ENCODE measurements at places on chromosomes 11 and 22. TPM values are rescaled to one million over a fixed set of nuclear protein-coding genes. Genes with fewer than 3 reads are reported as not detected.

The OMP gene
- 1.1 TPM for total RNA-seq

The MMP8 gene
- total RNA-seq = under 0.01 TPM

The OR2AT4 gene
- total RNA-seq = not detected

The FGF3 gene
- total RNA-seq = not detected

The ANO3 gene
- total RNA-seq = 1.3 TPM

The SREBF2 gene
- total RNA-seq = 39.7 TPM

The CDCA5 gene
- total RNA-seq = 1.6 TPM

The GGTLC3 gene
- not detected for total RNA-seq

The TRIM49C gene
- total RNA-seq = not detected

The POU2AF1 gene
- not detected for total RNA-seq

The CBLIF gene
- total RNA-seq = not detected

The NXPE4 gene
- total RNA-seq = not detected

The SHANK2 gene
- total RNA-seq = 0.43 TPM

The CSF2RB gene
- total RNA-seq = under 0.01 TPM

The MN1 gene
- 4.6 TPM for total RNA-seq

The DHCR7 gene
- total RNA-seq = 40.2 TPM

The TSPAN18 gene
- not detected for total RNA-seq

The OTOG gene
- total RNA-seq = not detected

The MUC6 gene
- total RNA-seq = not detected

The LIF gene
- total RNA-seq = 12.8 TPM

The RBM4B gene
- total RNA-seq = 29.3 TPM

The OR52A1 gene
- total RNA-seq = not detected

The EIF1AD gene
- total RNA-seq = 20.0 TPM

The CDC42EP2 gene
- total RNA-seq = 33.7 TPM

The PRRG4 gene
- total RNA-seq = not detected

The TNKS1BP1 gene
- total RNA-seq = 81.8 TPM

The MAJIN gene
- total RNA-seq = not detected

The MS4A15 gene
- total RNA-seq = not detected

The OR51B2 gene
- not detected for total RNA-seq

The TMEM86A gene
- 0.60 TPM for total RNA-seq

The IL17REL gene
- total RNA-seq = not detected

The MED19 gene
- 13.4 TPM for total RNA-seq

The MRGPRX4 gene
- not detected for total RNA-seq

The ARSA gene
- total RNA-seq = 11.5 TPM

The TEX54 gene
- not detected for total RNA-seq

The OR8H2 gene
- total RNA-seq = not detected

The OVOL1 gene
- not detected for total RNA-seq

The FOSL1 gene
- total RNA-seq = 3.9 TPM
